Stimulated activated CD4-positive, alpha-beta T cell treated with anti-CD3 and anti-CD28 coated beads, TNF-alpha, amount 100 ng/mL, for 1 hour (primary cell): ENCODE measurements at places on chromosomes 2 and 18.

GRCh38 chr2:227450926-227451654 is 20.9 kb upstream of the AGFG1 start:
- no peak for DNase-seq

- DNase-seq, result no peak
Observed at GRCh38 chr18:74515620-74516231, 18.6 kb upstream of the CNDP1 start.

DNA sequence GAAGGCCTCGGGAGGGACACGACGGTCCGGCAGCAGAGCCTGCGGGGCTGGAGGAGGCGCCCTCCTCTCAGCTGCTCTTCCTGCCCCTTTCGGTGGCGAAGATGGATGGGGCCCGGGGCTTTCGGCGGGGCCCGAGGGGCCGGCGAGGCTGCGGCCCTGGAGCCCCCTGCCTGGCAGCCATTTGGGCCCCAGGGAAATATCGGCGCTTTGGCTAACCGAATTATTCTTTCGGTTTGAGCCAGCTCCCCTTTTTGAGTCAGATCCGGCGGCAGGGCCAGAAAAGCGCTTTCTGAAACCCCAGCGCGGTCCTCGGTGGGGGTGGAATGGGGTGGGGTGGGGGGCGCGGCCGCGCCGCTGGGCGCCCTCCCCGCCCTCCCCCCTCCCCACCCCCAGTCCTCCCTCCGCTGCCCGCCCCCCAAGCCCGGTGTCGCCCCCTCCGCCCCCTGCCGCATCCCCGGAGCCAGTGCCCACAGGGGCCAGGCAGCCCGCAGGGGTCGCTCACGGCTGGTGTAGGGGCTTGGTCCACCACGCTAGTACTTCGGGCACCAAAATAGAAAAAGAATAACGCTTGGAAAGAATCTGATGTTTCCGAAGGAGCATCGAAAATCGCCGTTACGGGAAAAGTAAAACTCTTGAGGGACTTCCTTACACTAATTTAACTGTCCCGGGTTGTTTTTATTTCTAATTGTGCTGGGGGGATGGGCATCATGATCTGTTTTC is 9.1 kb upstream of the ARID5A start:
- peak; percentile 54 for DNase-seq

GRCh38 chr2:51031021-51031780 is 731 bp downstream of the NRXN1 start:
- DNase-seq, result no peak

GRCh38 chr2:147094077-147094476 is 750.8 kb upstream of the ACVR2A start:
- no peak for DNase-seq

DNA sequence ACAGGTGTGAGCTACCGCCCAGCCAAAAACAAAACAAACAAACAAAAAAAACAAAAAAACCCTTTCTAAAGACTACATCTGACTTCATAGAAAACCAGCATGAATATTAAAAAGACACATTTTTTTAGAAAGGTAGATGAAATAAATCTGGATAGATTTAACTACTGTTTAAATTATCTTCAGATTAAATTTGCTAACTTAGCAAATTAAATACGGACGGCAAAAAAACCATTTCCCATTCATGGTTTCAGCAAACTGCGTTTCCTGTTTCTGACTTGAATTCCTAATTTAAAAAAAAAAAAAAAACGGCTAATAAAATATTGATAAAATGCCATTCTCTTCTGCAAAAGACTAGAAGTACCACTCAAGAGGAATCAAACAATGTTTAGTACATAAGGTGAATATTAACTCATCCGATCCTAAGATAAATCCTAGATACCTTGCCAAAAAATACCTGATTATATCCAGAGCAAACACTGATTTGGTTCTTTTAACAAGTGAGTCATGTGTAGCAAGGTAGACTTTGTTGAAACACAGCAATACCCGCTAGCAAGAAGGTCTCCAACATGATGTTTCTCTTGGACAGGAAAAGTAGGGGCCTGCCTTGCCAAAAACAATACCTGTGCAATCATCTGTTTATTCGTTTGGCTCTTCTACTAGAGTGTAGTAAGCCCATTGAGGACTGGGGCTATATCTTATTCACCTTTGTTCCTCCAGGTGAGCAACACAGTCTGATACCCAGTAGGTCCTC is 96.2 kb downstream of the BARD1 start:
- DNase-seq, result no peak

DNA sequence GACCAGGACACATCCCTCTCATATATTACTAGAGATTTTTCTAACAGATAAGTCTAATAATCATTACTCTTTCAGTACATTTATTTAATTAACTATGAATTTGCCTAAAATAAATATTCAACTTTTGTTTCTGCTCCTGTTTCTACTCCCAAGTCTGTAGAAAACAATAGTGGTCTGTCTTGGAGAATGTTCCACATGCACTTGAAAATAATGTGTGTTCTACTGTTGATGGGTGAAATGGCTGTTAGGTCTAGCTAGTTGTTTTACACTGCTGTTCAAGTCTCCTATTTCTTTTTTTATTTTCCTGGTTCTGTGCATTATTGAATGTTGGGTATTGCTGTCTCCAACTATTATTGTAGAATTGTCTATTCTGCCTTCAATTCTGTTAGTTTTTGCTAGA is 47.2 kb downstream of the SPOPL start:
- no peak for DNase-seq

DNA sequence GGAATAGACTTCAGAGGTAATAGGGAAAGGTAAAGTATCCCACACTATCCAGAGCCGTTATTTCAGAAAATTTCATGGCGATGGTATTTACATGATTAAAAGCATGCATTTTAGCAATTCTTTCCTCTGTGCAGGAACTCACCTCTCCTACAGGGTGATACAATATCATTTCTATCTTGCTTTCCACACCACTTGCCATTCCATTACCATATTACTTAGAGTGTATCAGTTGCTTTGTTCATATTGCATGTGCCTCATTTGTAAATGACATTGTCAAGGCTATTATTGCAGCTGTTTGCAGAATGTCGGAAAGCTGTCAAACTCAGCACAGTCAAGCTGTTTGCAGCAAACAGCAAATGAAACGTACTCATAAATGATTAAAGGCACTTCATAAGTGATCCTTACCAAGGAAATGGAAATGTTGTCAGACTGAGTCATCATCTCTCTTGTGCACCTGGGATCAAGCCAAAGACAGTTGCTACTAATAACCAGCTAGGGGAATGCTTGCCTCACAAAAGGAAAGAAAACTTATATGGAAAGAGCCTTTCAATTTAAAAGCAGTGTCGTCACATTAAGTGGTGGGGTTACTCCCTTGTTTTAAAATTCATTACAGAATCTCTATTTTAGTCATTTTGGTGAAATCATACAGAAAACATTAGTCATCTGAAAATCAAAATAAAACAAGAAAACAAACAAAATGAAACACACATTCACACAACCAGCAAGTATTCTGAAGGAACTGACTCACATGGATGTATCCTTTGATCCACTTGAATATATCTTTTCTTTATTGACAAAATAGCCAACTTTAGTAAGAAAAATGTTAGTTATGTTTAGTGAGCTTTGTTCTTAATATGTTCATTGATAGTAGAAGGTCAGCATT is 1064.1 kb upstream of the CNTNAP5 start:
- no peak for DNase-seq

DNA sequence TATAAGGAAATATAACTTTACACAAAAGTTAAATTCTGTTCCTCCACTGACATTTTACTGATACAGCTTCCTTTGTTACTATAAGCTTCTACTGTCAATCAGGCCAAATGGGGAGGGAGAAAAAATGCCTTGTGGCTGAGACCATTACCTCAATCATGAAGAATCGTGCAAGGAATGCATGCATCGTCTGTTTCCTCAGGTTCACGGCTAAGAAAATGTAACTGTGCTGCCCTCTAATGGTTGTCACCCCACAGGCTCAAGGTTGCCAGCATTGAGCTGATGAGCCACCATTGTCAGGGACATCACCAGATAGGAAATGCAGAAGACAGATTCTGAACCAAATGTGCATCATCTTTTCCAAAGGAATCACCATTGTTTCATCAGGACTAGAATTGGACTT is 426.9 kb downstream of the CDH2 start:
- DNase-seq, result no peak

DNA sequence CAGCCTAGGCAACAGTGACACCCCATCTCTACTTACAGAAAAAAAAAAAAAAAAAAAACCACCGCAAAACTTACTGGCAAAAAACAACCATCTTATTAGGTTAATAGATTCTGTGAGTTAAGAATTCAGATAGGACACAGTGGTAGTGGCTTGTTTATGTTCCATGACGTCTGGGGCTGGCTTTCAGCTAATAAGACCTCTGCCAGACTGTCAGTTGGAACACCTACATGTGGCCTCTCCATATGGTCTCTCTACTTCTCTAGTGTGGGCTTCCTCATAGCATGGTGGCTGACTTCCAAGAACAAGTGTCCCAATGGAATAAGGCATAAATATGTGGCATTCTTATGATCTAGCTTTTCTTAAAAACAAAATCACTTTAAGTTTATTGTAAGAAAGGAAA is 94.0 kb upstream of the OTX1 start:
- DNase-seq, result no peak

DNA sequence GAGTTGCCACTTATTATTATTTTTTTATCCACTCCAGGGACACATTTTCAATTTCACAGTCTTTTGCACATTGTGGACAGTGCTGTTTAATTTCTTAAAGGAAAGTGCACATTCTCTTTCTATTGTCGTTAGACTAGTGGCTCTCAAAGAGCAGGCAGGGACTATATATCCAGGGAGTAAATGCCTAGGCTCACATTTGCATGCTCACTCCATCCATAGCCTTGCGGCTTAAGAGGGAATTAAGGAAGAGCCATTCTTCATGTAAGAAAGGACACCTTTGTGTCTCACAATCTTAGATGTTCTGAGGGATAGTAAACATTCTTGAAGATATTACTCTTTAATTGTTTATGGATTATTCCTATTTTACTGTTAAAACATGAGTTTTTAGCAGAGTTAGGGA is 70.8 kb downstream of the FIGN start:
- DNase-seq, result no peak

- DNase-seq, result no peak
Observed at GRCh38 chr2:25617948-25618646, 55.3 kb downstream of the DTNB start.

DNA sequence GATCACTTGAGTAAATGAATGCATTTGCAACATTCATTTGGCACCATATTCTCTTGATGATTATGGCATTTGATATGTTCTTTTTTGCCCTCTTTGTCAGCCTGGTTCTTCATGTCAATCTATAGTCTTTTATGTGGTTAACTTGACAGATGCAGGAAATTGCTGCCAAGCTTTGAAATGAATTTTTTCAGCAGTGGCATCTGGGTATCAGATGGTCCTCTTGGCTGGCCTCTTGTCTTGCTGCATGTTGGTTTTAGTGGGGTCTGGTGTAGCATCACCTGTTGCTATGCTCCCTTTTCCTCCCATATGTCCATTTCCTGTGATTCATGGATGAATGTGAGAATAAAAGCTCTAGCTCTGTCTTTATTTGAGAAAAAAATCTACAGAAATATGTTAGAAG is 119.9 kb downstream of the DPP4 start:
- no peak for DNase-seq

DNA sequence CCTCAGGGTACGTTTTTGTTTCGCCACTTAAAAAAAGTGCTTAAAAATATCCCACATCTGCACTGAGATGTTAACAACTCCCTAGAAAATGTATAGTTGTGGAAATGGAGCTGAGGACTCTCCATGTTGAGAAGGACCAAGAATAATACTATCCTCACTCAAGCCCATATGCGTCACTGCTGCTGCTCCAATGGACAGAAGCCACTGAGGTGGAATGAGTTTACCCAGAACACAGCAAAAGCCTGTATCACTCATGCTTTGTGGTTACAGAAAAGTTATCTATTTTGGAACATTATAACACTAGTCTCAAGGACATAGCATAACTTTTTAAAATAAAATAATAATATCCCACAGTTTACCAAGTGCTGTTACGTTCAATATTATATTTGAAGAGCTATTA is 31.9 kb downstream of the DSC3 start:
- DNase-seq, result no peak

DNA sequence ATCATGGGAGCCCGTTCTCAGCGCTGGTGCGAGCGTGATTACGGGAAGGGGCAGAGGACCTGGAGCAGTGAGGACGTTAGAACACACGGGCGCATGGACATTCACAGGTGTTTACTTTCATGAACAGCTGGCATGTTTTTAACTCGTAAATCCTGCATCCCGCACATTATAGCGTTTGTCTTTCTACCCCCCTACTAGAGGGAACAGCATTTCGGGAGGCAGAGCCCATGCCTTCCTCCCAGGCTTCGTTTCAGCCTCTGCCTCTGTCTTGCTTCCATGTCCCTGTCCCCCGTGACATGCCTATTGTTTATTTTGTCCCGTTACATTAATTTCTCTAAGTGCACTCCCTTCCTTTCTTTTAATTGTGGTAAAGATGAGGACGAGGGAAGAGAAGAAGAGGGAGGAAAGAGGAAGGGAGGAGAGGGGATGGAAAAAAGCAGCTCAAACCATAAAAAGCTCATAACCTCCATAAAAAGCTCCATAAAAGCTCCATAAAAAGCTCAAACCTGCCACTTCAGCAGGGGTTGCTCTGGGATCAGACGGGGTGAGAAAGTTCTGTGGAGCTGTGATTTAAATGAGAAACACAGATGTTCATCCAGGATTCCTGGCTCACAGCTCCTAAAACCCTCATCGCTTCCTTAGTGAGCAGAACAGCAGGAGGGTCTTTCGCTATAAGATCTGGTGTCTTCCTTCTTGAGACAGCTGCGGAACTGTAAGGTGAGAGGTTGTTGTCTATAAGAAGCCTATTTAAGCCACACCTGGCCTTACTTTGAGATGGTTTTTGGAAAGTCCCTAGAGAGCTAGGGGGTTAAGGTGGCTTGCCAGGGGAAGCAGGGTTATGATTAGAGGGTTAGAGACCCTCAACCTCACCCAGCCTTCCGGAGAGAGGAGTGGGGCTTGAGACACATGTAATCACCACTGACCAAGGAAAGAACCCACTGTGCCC is 66.6 kb upstream of the SNTG2 start:
- DNase-seq, result no peak

- DNase-seq, result no peak
Observed at GRCh38 chr2:154706660-154707059, 8.2 kb downstream of the KCNJ3 start.

DNA sequence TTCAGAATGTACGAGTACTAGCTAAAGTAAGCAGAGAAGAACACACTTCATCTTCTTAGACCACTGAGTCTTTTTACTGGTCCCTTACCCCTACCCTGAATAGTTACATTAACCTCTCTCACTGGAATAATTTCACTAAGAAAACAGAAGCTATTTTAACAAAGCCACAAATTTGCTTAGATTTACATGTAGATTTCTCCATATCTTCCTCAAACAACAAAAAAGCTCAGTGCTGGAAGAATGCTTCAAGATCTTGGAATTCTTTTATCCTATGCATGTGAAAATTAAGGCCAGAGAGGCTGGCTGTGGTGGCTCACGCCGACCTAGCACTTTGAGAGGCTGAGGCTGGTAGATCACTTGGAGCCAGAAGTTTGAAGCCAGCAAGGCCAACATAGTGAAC is 35.2 kb downstream of the MOGAT1 start:
- no peak for DNase-seq

DNA sequence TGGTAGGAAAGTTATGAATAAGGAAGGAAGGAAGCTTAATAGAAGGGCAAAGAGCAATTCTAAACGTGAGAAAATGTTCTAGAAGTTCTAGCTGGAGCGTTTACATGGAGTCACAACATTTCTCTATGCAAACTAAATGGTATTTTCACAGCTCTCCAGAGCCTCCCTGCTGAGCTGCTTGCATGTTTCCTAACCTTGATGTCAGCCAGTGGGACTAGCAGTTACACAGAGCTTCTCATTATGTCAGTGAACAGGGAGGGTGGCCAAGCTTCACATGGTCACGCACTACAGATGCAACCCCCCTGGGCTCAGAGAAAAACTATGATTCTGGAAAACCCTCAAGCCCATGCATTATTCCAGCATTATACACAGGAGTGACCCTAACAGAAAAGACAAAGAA is 153.4 kb upstream of the CCDC150 start:
- DNase-seq, result no peak
